ENCODE measurements at places on chromosomes 6 and 20.

DNA sequence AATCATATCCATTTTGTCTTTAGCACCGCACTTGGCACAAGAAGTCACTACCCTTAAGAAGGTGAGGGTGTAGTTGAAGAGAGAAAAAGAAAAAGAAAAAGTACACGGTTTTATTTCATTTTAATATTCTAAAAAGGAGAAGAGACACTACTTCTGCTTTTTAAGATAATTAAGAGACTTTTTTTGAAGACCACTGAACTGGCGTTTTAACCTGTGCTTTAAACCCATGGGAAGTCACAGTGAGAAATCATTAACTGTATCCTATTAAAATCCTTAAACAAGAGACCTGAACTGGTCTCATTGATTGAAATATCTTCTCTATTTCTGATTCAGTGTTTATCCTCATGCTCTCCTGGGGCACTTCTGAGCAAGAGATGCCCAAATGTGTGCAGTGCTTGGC lies 243.5 kb downstream of the TMEM242 start:
- no peak for DNase-seq

DNA sequence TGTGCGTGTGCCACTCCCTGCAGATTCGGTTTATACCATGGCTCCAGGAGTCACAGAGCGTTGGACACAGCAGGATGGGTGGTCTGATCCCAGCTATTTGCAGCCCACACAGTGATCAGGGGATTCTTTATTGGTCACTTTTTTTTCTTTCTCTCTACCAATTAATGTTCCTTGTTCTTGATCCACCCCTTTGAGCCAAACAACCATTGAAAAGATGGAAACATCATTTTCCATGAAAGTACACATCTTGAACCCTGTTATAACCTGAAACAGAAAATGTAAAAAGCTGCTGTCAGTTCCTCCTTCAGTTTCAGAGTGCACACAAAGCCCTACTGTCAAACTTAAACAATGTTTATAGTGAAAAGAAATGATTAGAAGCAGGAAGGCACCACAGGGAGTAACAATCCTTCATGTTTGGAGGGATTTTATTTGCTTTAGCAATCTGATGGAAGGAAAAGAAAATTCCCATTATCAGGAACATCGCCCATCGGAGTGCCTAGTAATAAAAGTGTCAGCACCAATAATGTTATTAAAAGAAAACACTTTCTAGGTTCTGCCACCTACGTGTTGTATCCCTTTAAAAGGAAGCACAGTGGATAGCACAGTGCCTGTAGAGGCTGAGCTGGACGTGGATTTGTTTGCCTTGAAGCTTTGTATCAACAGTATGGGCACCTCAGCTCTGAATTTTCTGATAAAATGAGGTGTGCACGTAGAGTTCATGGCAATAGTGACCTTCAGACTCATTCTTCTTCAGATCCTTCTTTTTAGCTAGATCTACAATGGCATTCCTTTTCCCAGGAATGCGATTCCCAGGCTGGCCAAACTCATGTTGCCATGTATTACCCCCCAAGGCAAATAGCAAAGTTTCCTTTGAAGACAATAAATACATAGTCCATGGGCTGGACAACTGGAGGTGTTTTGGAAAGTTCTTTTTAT lies 16.1 kb upstream of the THBD start:
- no peak for DNase-seq

DNA sequence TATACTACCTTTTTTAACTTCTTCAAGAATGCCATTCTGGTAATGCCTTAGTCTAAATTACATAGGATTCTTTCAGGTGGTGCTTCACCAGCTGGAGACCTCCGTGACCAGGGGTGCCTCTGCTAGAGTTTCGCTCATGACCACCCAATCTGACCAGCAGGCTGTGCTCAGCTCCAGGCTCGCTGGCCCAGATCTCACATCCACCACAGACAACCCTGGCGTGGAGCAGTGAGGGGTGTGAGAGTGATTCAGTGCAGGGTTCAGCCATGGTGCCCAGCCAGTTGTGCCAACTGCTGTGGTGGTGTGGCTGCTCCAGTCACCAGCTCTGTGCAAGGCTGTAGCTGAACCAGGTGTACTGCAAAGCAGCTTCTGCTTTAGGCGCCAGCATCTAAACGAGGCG lies 198.6 kb downstream of the MMUT start:
- DNase-seq: no peak

- no peak for DNase-seq
Observed at GRCh38 chr20:33896509-33896908, 85.4 kb downstream of the CHMP4B start.

DNA sequence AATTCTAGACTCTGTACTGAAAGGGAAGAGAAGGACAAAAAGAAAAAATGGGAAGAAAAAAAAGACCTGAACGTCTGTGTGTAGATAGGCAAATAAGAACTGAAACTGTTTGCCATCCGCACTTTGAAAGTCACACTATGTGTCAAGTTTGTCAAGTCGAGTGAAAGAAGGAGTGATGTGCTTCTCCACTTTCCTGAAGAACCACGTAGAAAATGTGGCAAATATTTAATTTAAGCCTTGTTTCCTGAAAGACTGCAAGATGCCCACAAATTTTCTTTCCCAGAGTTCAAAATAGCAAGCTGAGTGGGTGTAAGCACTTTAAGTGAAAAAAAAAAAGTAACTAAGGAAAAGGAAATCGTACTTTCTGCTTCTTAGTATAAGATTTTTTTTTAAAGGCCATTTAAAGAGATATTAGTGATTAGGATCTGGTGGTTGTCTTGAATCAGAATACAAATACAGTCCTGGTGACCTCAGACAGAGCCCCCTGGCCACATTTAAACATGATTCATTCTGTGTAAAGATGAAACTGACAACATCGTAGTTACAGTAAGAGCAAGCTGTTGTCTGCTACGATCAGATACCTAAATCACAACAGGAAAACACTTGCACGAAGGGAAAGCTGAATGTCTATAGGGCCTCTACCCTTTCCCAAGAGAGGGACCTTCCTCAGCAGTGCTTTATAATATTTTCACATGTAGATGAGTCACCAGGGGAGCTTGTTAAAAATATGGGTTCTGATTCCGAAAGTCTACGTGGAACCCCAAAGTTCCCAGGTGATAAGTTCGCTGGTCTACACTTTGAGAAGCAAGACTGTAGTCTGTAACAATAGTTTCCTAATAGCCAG lies 102.3 kb downstream of the HIVEP2 start:
- no peak for DNase-seq

- no peak for DNase-seq
Observed at GRCh38 chr6:132520953-132521352, 8.0 kb upstream of the STX7 start.

DNA sequence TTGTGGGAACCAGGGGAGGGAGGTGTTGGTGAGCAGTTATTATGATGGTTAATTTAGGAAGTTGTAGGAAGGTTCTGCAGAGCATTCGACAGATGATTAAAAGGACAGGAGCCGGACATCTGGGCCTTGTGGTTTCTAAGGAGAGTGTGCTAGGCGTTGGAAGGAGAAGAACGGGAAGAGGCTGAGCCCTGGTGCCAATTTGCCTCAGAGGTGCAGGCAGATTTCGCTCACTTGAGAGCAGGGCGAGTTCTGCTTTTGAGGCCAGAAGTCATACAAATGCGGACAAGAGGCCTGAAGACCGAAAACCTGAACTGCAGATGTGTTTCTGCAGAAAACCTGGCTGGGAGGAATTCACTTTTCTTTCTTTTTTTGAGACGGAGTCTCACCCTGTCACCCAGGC lies 30.5 kb upstream of the RPS6KA2 start:
- no peak for DNase-seq

DNA sequence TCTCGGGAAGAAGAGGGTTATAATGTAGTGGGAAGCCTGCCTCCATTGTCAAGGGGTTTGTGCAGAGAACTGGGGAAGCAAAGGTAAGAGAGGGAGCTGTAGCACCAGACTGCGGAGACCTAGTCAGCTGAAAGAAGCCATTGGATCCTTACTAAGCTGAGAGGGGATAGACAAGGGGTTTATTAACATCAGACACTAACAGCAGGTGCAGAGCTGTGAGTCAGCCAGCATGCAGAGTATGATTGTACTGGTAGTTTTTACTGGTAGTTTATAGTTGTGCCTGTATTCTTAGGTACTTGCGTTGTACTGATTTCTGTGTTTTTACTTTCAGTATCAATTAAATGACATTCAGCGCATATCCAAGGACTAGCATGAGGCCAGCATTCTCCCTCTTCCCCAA lies 17.8 kb upstream of the COL19A1 start:
- DNase-seq: no peak

All from naive B cell (primary cell).